ENCODE measurements at places on chromosomes 4 and X.

DNA sequence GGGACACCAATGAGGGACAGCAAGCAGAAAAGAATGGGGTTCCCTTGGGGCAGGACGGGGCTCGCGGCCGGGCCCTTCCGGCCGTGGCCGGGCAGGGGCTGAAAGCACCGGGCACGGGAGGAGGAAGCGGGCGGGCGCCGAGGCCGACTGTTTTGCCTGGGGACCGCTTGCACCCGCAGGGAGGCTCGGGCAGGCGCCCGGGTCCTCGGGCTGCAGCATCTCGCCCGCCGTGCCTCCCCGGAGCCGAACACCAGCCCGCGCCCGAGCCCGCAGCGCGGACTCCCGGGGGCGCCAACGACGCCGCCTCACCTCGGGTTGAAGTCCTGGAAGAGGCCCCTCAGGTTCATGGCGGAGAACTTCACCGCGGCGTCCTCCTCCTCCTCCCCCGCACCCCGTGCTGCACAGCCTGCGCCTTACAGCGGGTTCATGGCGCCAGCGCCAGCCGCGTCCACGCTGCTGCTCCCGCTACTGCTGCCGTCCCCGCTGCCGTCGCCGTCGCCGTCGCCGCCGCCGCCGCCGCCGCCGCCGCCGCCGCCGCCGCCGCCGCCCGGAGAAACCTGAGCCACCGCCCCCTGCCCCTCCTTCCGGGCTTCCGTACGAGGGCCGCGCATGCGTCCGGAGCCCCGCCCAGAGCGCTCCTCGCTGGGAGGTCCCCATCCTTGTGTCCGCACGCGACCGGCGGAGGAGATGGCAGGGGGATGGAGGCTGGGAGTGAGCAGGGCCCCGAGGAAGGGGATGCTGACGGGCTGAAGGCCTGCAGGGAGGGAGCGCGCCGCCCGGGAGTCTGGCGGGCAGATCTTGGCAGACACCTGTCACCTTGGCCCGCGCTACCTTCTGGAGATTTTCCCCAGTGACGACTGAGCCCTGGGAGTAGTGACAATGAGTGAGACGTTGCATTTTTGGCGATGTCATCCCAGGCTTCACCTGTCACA, at the start of gene TMEM185A:
TMEM185A (minus strand) TSS at position 559 of the 932 bp plus-strand sequence; CDS start at position 347, 212 bp downstream.
- peak; percentile 71 for DNase-seq

GRCh38 chr4:75844151-75844662, 58.0 kb downstream of the PPEF2 start:
- no peak for DNase-seq

GRCh38 chrX:97320305-97320704, 436.6 kb downstream of the RPA4 start:
- DNase-seq, result no peak

DNA sequence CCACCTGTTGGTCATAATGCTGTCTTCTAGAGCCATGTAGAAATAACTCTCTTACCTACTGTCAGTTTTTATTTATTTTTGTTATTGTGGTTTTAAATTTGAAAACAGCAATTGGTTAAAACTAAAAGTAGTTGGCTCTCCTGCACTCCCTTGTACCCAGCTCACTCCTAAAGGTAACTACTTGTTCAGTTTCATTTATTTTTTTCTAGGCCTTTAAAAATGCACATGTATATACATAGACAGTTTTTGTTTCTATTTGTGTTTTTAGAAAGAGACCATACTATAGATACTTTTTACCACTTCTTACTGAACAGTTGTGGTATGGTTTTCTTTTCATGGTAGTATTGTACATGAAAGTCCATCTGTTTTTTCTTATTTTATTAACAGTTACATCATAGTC, 16.8 kb downstream of the SMAD1 start:
- no peak for DNase-seq

Measured in SK-N-DZ (cell line).